ENCODE measurements at places on chromosomes 5 and 9. TPM values are rescaled to one million over a fixed set of nuclear protein-coding genes. Genes with fewer than 3 reads are reported as not detected.

GRCh38 chr5:151550146-151550545, 41.0 kb downstream of the FAT2 start:
- no peaks in the 10 kb centered on the region for H3K27me3 ChIP-seq
- DNase-seq: no peak
- H3K27ac ChIP-seq: no peak overlapping the region
- no peak overlapping the region for H3K4me3 ChIP-seq

LPAR1 gene
- not detected for total RNA-seq

DNA sequence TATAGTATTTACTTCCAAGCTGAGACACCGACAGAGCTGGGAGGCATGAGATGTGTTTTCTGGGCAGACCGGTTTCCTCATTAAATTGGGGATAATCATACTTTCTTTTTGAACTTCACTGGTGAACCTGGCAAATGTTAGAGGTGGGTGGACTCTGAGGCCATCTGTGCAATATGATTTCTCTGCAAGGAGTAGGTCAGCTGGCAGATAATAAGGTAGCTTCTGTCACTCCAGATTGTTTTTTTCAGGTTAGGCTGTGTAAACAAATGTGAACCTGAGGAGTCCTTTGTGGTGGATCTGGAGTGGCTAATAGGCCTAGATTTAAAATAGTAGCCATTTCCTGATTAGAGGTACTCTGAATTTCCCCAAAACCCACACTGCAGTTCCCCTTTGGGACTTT, 75.4 kb upstream of the S1PR3 start:
- no peaks in the 10 kb centered on the region for H3K4me1 ChIP-seq
- peaks cover 31% of the 10 kb centered on the region for H3K27me3 ChIP-seq
- no peak overlapping the region for H3K27ac ChIP-seq
- H3K36me3 ChIP-seq: peaks cover 8% of the 10 kb centered on the region

DNA sequence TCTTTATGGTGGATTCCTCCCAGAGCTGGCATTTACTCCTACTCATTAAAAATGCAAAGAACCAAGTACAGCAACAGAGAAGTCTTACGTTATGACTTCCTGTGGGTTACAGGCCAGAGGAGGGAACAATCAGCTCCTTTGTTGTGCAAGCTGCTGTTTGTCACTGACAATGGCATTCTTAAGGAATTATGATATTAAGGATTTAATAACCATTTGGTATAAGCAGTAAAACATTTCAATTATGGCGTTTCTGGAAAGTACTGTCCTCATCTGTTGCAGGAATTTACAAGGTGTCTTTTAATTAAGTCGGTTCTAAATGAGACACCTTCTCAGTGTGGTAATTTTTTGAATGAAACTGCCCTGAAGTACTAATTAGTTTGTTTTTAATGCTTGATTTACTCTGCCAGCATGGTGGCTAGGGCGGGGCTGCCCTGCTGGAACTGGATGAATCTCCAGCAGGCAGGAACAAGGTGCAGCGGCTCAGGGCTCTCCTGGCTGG, 49.1 kb upstream of the VDAC1 start:
- no peak overlapping the region for H3K27ac ChIP-seq
- no peaks in the 10 kb centered on the region for H3K36me3 ChIP-seq
- no peak overlapping the region for H3K4me3 ChIP-seq
- peaks cover 11% of the 10 kb centered on the region for H3K27me3 ChIP-seq

- no peaks in the 10 kb centered on the region for H3K4me1 ChIP-seq
- H3K27ac ChIP-seq: no peak overlapping the region
- H3K4me3 ChIP-seq: no peak overlapping the region
- DNase-seq: no peak
Measured at GRCh38 chr9:26775391-26775790, 117.2 kb downstream of the CAAP1 start.

GRCh38 chr5:138603249-138603920, 28.2 kb upstream of the HSPA9 start:
- peaks cover 45% of the 10 kb centered on the region for H3K27me3 ChIP-seq
- DNase-seq: no peak
- peaks cover 17% of the 10 kb centered on the region for H3K4me1 ChIP-seq
- no peak overlapping the region for H3K27ac ChIP-seq

DNA sequence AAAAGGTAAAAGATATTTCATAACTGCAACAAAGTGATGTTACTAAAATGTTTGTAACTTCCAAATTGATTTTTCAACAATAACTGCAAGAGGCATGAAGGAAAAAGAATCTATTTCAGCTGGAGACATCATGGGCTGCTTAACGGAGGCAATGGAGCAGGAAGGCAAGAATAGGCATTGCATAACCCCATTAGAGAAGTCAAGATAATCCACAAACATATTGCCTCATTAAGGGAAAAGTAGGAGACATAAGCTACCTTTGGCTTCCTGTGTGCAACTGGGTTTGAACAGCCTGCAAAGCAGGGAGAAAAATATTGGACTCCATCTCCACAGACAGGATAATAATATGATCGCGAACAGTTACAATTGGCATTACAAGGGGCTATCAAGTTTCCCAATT, 46.7 kb downstream of the SLCO4C1 start:
- no peak overlapping the region for H3K4me3 ChIP-seq
- H3K4me1 ChIP-seq: no peaks in the 10 kb centered on the region
- H3K27ac ChIP-seq: no peak overlapping the region
- DNase-seq: no peak

DNA sequence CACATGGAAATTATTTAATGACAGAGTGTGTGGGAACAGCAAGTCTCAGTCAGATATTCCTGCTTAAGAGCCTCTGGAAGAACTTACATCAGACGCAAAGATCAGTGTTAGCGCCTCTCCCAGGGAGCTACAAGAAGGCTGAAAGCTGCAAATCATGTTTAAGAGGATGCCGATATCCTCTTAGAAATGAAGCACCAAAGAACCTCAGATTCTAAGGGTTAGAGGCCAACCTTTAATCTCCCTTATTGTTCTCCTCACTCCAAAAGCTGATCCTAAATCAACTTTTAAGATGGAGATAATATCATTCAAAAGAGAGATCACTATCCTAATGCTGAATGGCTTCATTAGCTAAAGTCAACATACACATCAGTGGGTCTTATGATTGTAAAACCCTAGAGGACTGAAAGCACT, 160.6 kb downstream of the NFIB start:
- no peak for DNase-seq
- H3K4me1 ChIP-seq: peaks cover 6% of the 10 kb centered on the region
- no peaks in the 10 kb centered on the region for H3K27me3 ChIP-seq
- H3K27ac ChIP-seq: no peak overlapping the region
- no peak overlapping the region for H3K4me3 ChIP-seq

GRCh38 chr9:127707766-127708165, 978 bp downstream of the CFAP157 start:
- no peak for DNase-seq
- peaks cover 3% of the 10 kb centered on the region for H3K36me3 ChIP-seq
- H3K4me3 ChIP-seq: no peak overlapping the region

DNA sequence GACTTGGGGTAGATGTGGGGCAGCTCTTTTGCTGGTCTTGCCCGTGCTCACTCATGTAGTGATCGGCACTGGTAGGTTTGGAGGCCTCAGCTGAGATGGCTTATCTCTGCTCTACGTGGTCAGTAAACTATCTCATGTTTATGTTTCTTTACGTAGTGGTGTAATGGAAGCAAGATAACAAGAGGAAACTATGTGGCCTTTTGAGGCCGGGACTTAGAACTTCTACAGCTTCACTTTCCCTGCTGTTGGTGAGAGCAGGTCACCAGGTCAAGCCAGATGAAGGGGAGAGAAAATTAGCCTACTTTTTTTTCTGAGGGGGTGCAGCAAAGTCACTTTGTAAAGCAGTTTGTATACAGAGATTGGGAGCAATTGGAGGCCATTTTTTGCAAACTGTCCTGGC, 8.5 kb downstream of the FOCAD start:
- no peaks in the 10 kb centered on the region for H3K27me3 ChIP-seq
- peaks cover 7% of the 10 kb centered on the region for H3K36me3 ChIP-seq
- no peak overlapping the region for H3K4me3 ChIP-seq
- no peak overlapping the region for H3K27ac ChIP-seq
- peaks cover 16% of the 10 kb centered on the region for H3K4me1 ChIP-seq
